Endothelial cell of umbilical vein (primary cell): ENCODE measurements at places on chromosomes 4 and X. TPM values are rescaled to one million over a fixed set of nuclear protein-coding genes. Genes with fewer than 3 reads are reported as not detected.

PPP1R2C gene
- total RNA-seq: not detected in 2 replicates

MTM1 gene
- total RNA-seq: 10.1 and 13.2 TPM in 2 replicates

CTAG1B gene
- not detected in 2 replicates for total RNA-seq

GC gene
- not detected in 2 replicates for total RNA-seq

GRCh38 chrX:78522601-78523000 lies 136.5 kb downstream of the RTL3 start:
- DNase-seq: no peak

GRCh38 chrX:112874175-112874574 lies 33.5 kb upstream of the AMOT start:
- DNase-seq: no peak

GRCh38 chrX:143466130-143466529 lies 51.1 kb downstream of the SPANXN3 start:
- no peak for DNase-seq

DNA sequence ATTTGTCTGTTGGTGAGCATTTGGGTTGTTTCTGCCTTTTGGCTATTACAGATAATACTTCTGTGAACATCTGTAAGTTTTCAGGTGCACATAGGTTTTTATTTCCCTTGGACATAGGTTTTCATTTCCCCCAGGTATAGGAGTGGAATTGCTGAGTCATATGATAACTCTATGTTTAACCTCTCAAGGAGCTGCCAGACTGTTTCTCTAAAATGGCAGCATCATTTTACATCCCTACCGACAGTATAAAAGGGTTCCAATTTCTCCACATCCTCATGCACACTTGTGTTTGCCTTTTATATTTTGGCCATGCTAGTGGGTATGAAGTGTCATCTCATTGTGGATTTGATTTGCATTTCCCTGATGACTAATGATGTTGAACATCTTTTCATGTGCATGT lies 53.5 kb downstream of the TMEM164 start:
- DNase-seq: no peak

GRCh38 chr4:157280673-157281072 lies 60.1 kb downstream of the GRIA2 start:
- DNase-seq: no peak

MAGEE2 gene
- not detected in 2 replicates for total RNA-seq

ANXA10 gene
- not detected in 2 replicates for total RNA-seq

DNA sequence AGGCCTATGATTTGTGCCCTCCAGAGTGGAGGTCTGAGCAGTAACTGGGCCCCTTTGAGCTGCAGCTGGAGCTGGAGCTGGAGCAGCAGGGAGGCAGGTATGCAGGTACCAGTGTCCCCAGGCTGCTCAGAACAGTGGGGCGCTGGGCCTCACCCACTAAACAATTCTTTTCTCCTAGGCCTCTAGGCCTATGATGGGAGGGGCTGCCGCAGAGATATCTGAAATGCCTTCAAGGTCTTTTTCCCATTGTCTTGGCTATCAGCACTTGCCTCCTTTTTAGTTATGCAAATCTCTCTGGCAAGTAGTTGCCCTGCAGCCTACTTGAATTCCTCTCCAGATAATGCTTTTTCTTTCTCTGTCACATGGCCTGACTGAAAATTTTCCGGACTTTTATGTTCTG lies 79.7 kb upstream of the OTUD4 start:
- DNase-seq: no peak
